ENCODE measurements at places on chromosomes 13 and 19. TPM values are rescaled to one million over a fixed set of nuclear protein-coding genes. Genes with fewer than 3 reads are reported as not detected.

DNA sequence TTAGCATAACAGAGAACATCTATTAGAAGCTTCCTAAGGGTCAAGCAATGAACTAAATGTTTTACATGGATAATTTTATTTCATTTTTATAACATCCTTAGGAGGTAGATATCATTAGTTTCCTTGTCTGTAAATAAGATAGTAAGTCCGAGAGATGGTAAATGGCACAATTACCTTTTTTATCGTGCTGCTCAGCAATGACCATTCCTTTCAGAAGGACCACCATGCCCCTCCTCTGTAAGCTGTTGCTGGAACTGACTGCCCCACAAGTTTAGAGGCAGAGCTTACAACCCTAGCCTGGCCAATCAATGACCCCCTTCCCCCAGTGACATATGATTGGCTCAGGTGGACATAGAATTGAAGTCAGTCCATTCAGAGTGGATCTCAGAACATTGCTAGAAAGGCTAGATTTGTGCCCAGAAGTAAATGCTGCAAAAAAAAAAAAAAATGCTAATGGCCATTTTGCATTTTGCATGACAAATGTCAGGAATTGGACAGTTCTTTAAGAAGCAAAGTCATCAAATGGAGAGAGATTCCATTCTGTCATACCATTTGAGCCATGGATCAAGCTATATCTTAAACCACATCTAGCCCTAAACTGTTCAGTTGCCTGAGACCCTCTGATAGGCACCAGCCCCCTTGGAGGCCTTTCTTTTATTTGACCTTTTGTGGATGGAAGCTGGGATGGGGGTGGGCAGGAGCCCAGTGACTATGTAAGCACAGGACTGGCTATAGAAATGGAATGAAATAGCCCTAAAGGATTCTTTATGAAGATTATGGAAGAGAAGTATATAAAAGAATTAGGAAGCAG is 668.3 kb downstream of the UQCRFS1 start:
- DNase-seq, result no peak

DNA sequence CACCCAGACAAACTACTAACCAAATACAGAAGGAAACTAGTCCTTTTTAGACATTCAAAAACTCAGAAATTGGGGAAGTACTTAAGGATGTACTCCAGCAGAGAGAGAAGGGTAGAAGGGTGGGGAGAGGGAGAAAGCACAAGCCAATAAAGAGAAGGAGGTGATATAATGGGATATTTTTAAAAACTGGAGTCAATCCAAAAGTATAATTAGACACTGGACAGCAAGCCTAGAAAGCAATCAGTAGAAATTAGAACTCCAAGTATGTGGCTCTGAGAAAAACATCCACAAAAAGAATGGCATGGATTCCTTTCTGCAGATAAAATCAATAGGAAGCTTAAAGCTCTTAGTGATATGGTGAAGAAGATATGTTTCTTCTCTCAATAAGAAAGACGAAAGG is 55.8 kb downstream of the PEPD start:
- DNase-seq, result no peak

DNA sequence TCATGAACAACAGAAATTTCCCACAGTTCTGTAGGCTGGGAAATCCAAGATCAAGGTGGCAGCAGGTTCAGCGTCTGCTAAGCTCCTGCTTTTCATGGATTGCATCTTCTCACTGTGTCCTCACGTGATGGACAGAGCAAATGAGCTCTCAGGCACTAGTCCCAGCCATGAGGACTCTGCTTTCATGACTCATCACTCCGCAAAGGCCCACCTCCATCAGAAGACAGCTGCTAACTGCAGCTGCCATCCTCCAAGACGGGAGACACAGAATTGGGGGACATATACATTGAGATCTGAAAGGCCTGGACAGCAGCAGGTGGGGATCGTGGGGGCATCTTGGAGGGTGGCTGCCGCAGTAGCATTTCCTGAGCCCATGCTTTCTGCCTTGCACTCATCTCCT is 44.4 kb upstream of the SPATA13 start:
- no peak for DNase-seq

DNA sequence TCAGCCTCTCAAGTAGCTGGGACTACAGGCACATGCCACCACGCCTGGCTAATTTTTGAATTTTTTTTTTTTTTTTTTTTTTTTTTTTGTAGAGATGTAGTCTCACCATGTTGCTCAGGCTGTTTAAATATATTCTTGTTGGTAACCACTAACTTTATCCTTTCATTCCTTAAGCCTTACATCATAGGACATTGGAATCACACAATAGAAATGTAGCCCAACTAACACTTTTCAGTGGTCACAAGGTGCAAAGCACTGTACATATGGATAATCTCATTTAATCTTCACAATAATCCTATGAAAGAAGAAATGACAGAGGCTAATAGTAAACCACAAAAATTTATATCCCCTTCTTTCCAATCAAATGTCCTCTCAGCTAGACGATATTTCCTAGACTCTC is 417.8 kb upstream of the DACH1 start:
- no peak for DNase-seq

GRCh38 chr13:106432636-106433035 is 102.8 kb downstream of the EFNB2 start:
- DNase-seq, result no peak

DNA sequence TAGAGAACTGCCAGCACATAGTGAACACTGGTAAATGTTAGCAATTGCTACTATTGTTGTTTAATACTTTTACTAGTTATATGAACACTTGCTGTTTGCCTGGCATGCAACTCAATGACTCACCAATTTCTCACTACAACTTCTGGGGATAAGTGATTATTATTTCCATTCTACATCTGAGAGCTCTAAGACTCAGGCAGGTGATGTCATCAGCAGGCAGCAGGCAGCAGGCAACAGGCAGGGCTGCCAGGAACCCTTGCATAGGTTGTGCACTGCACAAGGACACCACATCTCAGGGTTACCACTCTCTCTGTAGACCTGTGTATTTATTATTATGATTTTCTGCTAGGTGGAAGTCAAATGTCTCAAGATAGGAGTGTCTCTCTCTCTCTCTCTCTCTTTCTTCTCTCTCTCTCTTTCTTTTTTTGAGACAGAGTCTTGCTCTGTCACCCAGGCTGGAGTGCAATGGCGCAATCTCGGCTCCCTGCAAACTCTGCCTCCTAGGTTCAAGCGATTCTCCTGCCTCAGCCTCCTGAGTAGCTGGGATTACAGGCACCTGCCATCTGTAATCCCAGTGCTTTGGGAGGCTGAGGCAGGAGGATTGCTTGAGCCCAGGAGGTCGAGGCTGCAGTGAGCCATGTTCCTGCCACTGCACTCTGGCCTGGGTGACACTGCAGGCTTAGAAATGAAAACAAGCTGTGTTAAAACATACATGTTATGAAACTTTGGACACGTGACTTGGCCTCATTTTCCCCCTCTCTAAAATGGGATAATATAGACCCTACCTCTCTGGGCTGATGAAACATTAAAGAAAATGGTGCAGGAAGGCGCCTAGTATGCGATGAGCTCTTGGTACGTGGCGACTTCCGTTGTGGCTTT is 22.7 kb downstream of the HPN start:
- DNase-seq, result peak; percentile 65

DNA sequence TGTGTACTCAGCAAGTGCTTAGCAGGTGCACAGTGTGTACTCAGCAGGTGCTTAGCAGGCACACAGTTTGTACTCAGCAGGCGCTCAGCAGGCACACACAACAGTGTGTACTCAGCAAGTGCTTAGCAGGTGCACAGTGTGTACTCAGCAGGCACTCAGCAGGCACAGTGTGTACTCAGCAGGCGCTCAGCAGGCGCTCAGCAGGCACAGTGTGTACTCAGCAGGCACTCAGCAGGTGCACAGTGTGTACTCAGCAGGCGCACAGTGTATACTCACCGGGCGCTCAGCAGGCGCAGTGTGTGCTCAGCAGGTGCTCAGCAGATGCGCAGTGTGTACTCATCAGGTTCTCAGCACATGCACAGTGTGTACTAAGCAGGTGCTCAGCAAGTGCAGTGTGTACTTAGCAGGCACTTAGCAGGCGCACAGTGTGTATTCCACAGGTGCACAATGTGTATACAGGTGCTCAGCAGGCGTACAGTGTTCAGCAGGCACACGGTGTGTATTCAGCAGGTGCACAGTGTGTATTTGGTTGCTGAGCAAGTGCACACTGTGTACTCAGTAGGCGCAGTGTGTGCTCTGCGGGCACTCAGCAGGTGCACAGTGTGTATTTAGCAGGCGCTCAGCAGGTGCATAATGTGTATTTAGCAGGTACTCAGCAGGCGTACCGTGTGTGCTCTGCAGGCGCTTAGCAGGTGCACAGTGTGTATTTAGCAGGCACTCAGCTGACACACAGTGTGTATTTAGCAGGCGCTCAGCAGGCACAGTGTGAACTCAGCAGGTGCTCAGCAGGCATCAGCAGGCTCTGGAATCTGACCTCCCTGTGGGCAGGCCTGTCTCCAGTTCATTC is 15.1 kb downstream of the CRTC1 start:
- DNase-seq, result no peak

DNA sequence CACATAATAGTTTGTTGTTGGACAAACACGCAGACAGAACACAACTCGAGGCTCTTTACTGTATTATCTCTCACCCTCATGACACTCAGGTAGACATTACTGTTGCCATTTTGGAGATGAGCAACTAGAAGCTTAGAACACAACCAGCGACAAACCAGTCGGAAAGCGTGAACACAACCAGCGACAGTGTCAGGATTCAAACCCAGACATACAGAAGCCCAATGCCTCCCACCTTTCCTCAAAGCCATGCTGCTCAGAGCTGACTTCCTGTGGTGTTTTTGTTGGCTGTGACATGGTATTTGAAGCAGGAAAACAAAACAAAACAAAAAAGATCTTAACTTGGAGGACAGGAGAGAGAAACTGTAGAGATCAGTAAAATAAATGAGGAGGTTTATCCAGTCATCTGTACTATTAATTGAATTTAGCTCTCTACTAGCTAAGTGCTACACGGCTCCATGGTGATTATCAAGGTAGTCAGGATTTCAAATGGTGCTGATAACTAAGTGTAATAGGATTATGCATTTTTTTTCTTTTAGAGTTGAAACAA is 92.1 kb downstream of the STARD13 start:
- DNase-seq, result no peak

DNA sequence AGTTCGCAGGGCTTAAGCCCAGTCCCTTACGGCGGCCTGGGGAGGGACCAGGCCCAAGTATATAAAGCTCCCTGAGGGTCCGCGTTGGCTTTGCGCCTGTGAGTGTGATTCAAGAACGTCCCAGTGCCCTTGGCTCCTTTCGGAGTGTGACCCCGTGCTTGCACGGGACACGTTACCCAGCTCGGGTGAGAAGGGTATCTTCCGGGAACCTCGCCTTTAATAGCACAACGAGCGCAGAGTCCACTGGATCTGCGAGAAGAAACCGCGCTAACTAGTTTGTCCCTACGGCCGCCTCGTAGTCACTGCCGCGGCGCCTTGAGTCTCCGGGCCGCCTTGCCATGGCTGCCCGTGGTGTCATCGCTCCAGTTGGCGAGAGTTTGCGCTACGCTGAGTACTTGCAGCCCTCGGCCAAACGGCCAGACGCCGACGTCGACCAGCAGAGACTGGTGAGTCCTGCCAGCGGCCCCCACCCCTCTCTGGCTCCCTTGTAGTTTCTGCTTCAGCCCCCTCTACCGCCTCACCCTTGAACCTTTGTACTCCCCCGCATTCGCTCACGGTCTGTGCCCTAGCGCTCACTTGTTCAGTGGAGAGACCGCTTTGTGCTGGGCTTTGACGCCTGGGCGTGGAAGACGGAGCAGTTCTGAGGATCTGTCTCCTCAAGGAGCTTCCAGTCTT is at the start of gene DNAJC15:
Gene DNAJC15 (plus strand): TSS at position 298 of the 675 bp plus-strand sequence. CDS start 41 bp downstream, at position 339.
- peak; percentile 90 for DNase-seq

GRCh38 chr19:13958043-13958442 is 5.7 kb downstream of the DCAF15 start:
- DNase-seq, result no peak

GRCh38 chr19:16327501-16327900 is 2.9 kb downstream of the KLF2 start:
- no peak for DNase-seq

DNA sequence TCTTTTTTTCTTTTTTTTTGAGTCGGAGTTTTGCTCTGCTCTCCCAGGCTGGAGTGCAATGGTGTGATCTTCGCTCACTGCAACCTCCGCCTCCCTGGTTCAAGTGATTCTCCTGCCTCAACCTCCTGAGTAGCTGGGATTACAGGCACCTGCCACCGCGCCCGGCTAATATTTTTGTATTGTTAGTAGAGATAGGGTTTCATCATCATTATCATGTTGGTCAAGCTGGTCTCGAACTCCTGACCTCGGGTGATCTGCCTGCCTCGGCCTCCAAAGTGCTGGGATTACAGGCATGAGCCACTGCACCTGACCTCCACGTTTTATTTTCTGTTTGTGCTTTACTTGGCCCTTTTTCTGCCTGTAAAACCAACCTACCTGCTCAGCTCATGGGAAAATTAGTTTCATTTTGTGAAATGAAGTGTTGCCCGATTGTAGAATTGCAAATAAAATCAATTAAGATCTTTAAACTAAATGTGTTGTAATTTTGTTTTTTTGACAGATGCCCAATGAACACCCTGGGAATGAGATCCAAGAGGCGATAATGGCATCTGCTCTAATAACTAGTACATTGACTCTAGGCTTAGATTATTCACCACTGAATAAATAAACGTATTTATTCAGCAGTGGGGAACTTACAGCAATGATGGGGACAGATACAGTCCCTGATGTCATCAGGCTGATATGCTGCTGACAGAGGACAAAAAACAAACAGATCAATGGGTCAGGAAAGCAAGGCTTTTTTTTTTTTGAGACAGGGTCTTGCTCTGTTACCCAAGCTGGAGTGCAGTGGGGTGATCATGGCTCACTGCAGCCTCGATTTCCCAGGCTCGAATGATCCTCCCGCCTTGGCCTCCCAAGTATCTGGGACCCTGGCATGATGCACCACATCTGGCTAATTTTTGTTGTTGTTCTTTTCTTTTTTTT is 2.2 kb upstream of the RAB11B start:
- DNase-seq, result no peak

DNA sequence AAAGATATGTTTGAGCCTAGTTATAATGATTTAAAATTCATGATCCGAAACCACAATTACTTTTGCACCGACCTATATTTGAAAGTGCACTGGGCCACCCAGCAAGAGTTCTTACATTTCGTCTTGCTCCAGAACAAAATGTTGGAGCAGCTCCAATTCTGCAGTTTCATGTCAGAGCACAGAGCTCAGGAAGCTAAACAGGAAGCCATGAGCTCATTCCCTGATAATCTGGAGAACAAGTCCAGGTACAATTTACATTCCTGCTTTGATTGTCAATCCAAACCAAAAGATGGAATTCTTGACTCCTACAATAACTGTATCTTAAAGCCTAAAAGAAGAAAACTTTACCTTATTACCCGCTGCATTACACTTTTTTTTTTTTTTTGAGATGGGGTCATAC is 131.8 kb downstream of the KCTD12 start:
- no peak for DNase-seq

GRCh38 chr19:49425922-49426592 is 869 bp downstream of the GFY start:
- DNase-seq, result peak; percentile 68

GRCh38 chr13:41060724-41061074 is 610 bp upstream of the WBP4 start:
- DNase-seq, result peak; percentile 94

- DNase-seq, result no peak
These were observed 33.2 kb downstream of the KDM4B start for GRCh38 chr19:5002143-5002542.

INSL3 gene
- 6.9 TPM for total RNA-seq

GNG14 gene
- total RNA-seq, result not detected

APOC1 gene
- 2.8 TPM for total RNA-seq

EFNA2 gene
- total RNA-seq, result not detected

CLDND2 gene
- total RNA-seq, result 4.9 TPM

POLR2E gene
- total RNA-seq, result 229 TPM

SBK2 gene
- not detected for total RNA-seq

DAND5 gene
- total RNA-seq, result 0.21 TPM

ATP12A gene
- 0.16 TPM for total RNA-seq

CRX gene
- not detected for total RNA-seq

CEACAM8 gene
- total RNA-seq, result not detected
